ENCODE measurements at places on chromosomes 13 and 19.
A peak's percentile ranks its signal among the peaks of the same experiment; 100 is the strongest.

DNA sequence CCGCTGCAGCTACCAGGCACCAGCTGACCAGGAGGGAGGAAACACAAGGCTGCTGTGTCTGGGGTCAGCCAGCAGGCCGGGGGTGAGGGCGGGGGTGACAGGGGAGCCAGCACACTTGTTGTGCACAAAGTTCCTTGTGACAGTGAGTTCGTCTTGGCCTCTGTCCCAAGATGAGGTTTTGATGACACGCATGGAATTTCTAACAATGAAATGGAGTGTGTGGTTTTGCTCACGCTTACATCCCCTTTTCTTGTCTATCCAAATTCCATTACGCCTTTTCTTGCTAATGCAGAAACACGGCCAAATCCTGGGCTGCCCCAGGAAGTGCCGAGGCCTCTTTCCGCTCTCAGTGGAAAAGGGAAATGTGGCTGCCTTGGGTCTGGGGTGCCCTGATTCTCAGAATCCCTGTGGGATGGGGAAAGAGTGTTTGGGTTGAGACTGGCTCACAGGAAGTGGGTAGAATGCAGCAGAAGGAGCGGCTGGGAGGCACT is 73.8 kb downstream of the GADD45B start:
- DNase-seq, result no peak

DNA sequence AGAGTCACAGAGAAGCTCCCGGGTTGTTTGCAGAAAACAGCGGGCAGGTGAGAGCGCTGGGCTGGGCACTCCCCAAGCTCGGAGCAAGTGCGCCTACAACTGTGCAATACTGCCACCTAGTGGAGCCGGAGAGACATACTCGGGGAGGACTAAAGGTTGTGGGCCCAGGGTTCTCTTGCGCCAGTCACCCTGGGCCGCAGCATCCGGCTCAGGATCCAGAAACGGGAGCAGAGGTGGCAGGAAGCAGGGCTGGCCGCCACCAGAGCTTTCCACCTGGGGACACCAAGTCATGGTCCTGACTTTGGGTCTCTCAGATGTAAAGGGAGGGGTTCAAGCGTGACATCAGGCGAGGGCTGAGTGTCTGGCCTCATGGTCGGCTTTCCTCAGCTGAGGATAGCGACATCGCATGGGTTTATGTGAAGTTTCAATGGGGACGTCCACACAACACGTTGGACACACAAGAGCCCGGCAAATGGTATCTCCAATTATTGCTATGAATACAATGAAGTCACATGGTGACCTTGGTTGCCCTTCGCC is 11.2 kb upstream of the KLK4 start:
- peak; percentile 82 for DNase-seq

GRCh38 chr19:12872255-12872654 is 9.0 kb downstream of the DNASE2 start:
- no peak for DNase-seq

DNA sequence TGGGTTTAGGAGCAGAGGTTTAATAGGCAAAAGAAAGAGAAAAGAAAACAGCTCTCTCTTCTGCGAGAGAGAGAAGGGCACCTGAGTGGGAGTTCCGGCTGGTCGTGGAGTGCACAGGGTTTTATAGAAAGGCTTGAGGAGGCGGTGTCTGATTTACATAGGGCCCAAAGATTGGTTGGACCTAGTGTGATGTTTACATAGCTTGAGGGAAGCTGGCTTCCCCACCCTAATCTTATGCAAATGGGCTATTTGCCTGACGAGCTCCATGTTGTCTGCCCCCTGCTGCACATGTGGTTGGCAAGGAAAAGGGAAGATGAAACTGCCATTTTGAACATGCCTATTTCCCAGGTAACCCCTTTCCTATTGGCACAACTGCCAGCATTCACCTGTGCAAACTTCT is 21.5 kb upstream of the MEDAG start:
- no peak for DNase-seq

- no peak for DNase-seq
These were observed 3.0 kb downstream of the IRF2BP1 start for GRCh38 chr19:45882652-45883585.

- DNase-seq, result no peak
These were observed 71.0 kb upstream of the SLC15A1 start for GRCh38 chr13:98823442-98823841.

- no peak for DNase-seq
These were observed 41.3 kb upstream of the IGFL4 start for GRCh38 chr19:46081928-46082727.

- no peak for DNase-seq
These were observed 3.6 kb upstream of the BCL3 start for GRCh38 chr19:44744871-44745332.

GRCh38 chr13:33069365-33069764 is 53.1 kb downstream of the KL start:
- no peak for DNase-seq

- DNase-seq, result no peak
These were observed 3.3 kb upstream of the POSTN start for GRCh38 chr13:37601648-37602440.

DNA sequence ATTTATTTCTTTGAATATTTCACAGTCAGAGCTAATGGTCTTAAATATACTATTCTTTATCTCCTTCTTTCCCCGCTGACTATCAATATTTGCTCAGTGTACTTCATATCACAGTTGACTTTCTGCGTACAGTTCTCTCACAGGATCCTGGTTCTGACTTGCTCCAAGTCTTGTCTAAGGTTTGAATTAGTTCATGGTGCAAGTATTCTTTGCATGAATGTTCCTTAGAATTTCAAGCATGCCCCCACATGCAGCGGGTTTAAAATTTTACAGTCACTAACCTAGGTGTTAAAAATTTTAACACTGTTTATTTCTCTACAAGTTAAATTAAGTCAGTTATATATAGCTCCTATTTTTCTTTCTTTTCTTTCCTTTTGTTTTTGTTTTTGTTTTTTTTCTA is 20.8 kb upstream of the KLF12 start:
- DNase-seq, result no peak

- DNase-seq, result no peak
These were observed 40.9 kb downstream of the GNG7 start for GRCh38 chr19:2661615-2662014.

- DNase-seq, result no peak
These were observed 26.6 kb downstream of the KLF12 start for GRCh38 chr13:74107598-74107997.

GRCh38 chr13:20654156-20654555 is 49.3 kb upstream of the IL17D start:
- DNase-seq, result no peak
